Activated T-cell treated with anti-CD3 and anti-CD28 coated beads, Interleukin-2, amount 50 U/mL, for 48 hours (primary cell): ENCODE measurements at places on chromosomes 11 and 22.

GRCh38 chr11:9069862-9070470 is 21.4 kb downstream of the SCUBE2 start:
- no peak for DNase-seq

DNA sequence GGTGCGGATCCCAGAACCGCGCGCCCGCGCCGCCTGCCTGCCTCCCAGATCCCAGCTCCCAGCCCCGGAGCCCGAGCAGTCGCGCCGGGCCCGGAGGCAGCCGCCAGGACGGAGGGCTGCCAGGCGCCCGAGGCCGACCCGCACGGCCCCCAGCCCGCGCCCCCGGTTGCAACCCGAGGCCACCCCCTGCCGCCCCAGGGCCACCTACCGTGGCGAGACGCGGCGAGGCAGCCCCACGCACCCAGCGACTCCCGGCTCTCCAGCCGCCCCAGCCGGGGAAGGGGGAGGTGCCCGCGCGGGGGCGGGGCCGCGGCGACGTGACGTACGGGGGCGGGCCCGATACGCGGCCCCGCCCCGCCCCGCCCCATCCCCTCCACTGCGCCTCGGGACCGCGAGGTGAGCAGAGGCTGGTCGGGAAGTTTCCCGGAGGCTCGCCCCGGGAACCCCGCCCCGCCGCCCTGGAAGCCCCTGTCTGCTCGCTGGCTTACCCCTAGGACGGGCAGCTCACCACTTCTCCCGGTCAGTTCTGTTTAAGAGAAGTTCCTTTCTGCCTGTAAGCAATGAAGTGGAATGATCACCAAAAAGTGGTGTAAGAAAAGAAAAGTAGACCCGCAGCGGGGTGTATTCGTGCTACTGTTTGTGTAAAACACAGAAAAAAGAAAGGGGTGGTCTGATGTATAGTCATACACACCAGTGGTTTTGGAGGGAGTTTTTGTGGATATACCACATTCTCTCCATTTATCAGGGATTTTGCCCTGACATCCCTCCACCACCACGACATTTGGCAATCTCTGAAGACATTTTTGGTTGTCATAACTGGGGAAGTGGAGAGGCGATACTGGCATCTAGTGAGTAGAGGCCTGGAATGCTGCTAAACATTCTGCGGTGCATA is at the start of gene TPST2:
TPST2 (minus strand) TSS at position 288 of the 892 bp plus-strand sequence. CDS start 48,502 bp downstream, outside the sequence.
- DNase-seq = peak; percentile 88

DNA sequence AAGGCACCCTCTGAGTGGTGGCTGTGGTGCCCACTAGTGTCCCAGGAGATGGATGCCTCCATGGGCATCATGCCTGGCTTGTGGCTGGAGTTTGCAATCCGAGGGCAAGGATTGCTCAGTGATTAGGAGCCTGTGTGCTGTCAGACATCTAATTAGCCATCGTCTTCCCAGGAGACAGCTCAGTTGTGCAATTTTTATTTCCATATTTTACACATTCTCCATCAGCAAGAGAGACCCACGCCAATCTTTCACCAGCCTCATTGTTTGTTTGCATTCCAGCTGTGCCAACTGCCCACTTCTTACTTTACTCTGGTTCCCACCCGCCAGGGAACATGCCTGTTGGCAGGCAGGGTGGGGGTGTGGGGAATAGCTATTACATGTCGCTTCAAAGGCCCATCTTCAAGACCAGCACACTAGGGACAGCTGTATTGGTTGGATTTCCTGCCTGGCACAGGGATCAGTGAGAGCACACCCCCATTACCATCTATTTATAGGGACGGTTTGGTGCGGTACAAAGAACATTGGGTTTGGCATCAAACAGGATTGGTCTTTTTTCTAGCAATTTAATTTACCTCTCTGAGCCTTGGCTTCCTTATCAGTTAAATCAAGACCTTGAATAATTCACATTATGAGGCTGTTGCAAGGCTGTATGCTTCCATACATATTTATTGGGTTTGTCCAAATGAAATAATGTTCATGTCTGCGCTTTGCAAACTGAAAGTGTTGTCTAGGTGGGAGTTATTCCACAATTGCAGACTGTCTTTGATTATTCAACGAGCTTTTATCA is 80.7 kb upstream of the NAV2 start:
- DNase-seq = no peak

DNA sequence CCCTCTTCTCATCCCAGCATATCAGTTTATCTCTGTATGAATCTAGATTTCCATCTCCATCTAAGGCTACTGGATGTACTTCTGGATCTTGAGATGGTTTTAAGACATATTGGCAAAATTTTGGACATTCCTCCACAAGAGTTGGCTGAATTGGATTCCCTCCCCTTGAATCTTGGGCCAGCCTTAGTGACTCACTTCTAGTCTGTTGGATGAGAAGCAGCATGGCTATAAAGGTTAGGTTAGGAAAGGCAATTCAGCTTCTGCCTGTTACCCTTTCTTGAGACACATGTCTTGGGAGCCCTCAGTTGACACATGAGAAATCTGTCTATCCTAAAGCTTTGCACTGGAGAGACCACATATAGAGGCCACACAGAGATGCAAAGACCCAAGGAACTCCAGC is 73.0 kb upstream of the PGR start:
- no peak for DNase-seq
